Peyer's patch (tissue), 4 donors: ENCODE measurements at places on chromosomes 1 and 21.

DNA sequence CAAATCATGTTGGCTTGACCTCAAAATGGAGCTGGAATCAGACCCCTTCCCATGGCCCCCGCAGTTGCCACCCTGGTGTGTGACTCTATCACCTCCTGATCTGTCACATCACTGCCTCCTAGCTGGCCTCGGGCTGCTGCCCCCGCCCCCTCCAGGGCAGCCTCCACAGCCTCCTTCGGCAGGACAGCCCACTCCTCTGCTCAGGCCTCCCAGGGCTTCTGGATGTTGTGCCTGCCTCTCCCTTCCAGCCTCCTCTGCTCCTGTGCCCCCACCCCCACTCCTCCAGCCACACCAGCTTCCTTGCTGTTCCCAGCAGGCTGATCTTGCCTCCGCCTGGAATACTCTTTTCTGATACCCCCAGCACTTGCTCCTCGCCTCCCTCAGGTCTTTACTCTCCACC, 134.4 kb upstream of the EDN2 start:
- no peak for DNase-seq

GRCh38 chr1:115710859-115711624, 57.5 kb downstream of the CASQ2 start:
- no peak for DNase-seq

- DNase-seq: no peak
Measured at GRCh38 chr1:160658162-160658813, 11.4 kb upstream of the SLAMF1 start.

- no peak for DNase-seq
Measured at GRCh38 chr1:182631954-182632353, 27.8 kb upstream of the RGS16 start.

- DNase-seq: no peak
Measured at GRCh38 chr1:26858891-26859640, 3.9 kb upstream of the SFN start.

- no peak for DNase-seq
Measured at GRCh38 chr21:38322311-38322950, 65.6 kb downstream of the KCNJ15 start.

DNA sequence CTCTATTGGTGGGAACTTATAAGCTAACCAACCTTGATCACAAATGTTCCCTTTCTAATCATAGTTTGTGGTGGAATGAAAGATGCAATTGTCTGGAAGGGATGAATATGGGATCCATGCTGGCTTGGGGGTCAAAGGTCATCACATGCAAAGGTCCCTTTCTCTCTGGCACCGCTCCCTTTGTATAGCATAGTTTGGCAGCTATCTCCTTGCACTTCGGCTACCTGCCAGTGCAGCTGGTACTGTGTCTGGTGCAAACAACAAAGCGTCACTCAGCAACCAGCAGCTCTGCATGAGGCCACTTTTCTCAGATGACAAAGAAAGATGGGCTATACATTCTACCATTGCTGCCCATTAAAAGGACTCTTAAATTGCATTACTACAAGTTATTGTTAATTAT, 188.2 kb upstream of the NFIA start:
- peak; percentile 54 for DNase-seq

DNA sequence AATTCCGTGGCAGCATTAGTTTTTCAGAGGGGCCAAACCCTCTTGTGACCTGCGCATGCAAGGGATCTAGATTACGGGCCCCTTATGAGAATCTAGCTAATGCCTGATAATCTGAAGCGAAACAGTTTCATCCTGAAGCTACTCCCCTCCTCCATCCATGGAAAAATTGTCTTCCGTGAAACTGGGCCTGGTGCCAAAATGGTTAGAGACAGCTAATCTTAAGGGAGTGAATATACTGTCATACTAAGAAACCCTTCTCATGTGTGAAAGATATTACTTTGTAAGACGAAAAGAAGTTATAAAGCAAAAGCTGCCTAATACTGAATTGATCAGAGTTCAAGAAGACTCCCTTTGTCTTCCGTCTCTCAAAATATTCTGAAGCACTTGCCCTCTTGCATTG, 166.3 kb downstream of the DUSP10 start:
- no peak for DNase-seq

DNA sequence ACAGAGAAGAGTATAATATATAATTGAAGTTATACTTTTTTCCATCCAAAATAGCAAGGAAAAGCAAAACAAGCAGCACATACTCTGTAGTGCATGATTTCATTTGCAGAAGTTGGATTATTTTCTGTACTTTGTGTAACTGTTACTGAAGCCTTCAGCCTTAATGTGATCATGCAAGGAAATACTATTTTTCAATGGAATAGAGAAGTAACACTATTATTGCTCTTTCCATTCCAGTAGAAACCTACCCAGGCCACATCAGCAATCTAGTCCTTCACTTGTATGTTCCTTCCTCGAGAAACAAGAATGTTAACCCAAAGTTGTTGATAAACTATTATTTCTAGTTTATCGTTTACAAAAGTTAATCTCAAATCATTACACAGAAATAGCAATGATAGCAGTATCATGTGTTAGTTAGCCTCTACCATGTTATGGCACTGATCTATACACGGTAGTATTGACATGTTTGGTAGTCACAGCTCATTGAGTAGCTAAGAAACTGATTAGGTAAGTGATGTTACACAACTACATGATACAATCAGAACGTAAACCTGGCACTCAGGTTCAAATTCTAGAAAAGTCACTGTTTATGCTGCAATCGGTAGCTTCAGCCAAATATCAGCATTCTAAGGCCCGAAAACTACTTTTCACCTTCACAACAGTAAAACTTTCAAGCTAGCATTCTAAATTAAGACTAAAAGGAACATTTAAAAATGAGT, 37.6 kb upstream of the CHRM3 start:
- no peak for DNase-seq

DNA sequence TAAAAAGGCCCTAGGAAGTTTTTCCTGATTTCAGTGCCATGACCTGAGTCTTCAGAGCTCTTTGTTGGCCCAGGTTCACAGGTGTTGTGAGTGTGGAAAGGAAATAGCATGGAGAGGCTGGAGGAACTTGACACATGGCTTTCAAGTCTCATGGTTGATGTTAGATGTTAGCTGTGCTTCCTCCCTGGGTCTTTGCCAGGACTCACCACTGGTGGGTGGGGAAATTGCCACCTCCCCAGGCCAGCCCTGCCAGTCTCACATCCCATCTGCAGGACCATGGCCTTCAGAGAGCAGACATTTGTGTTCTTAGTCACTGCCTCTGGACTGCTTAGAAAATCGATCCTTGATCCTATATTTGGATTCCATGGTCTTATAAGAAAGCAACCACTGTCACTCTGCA, 383.2 kb downstream of the DISC1 start:
- DNase-seq: no peak

GRCh38 chr1:237507005-237507404, 383.7 kb downstream of the ZP4 start:
- no peak for DNase-seq

GRCh38 chr1:150005606-150006005, 4.9 kb downstream of the OTUD7B start:
- no peak for DNase-seq

DNA sequence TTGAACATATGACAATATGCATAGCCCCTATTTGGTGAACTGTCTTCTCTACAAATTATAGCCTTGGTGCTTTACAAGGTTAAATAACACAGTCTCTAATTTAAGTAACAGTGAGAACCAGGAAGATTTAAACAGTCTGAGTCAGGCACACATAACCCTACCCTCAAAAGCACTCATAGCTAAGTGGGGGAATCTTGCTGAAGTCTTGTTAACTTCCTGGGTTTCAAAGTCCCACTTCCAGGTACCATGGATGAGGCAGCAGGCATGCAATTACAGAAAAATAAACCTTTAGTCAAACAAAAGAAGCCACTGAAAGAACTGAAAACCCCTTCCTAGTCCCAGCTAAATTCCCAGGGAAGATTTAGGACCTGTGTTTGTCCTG, 147.6 kb downstream of the PBX1 start:
- no peak for DNase-seq
